Esophagus mucosa (tissue), 1 donor: ENCODE measurements at places on chromosomes 5 and 9.

DNA sequence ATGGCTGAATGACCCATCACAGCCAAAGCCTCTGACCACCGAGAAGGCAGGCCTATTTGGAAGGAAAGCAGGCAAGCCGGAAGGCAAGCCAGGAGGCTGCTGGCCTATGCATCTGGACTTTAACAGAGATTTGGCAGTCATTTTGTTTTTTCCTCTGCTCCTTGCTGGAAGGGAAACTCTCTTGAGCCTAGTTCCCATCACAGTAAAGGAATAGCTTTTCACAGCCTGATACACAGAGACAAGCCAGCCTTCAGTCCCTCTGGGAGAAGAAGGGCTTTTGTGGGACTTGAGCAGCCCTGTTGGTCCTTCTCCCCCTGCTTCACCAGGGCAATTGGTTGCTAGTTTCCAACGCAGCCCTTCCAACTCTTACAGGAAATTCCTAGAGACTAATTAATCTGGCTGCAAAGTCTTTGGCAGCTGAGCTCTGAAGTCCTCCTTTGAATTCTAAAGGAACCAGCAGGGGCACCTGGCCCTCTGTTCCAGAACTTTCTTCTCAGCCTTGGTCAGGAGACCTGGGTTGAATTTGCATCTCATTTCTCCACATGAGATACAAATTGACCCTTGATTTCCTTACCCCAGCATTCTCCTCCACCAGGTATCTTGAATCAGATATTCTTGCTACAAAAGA lies 157.3 kb upstream of the EPB41L4A start:
- no peak for ATAC-seq

- no peak for ATAC-seq
Measured at GRCh38 chr5:147068998-147069397, 165.8 kb upstream of the STK32A start.

- ATAC-seq = no peak
Measured at GRCh38 chr5:172117977-172118701, 69.9 kb downstream of the STK10 start.

DNA sequence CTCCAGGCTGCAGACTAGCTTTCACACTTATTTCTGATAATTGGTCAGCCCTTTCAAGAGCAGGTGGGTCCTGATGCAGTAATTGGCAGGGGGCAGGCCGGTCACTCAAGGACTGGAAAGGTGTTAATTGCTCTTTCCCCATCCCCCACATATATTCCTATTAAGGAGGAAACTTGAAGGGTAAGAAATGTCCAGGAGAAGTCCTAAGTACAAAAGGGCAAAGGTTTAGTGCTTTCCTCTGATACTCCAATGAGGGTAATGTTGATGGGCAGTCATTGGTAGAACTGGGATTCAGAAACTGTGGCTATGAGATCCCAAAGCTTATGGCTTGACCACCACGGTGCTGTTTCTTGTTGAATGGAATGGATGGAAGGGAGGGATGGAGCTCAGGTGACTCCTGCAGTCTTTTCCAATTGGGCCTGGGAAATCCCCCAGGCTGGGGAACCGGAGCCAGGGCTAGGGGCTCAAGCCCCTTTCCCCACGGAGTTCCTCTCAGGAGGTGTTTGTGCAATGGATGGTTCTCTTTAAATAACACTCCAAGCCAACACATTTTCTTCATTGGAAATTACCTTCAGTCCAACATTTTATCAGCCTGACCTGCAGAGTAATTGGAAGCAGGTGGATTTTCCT lies 103.2 kb upstream of the ALDH1B1 start:
- no peak for ATAC-seq

- no peak for ATAC-seq
Measured at GRCh38 chr9:115976781-115977180, 176.8 kb upstream of the PAPPA start.

DNA sequence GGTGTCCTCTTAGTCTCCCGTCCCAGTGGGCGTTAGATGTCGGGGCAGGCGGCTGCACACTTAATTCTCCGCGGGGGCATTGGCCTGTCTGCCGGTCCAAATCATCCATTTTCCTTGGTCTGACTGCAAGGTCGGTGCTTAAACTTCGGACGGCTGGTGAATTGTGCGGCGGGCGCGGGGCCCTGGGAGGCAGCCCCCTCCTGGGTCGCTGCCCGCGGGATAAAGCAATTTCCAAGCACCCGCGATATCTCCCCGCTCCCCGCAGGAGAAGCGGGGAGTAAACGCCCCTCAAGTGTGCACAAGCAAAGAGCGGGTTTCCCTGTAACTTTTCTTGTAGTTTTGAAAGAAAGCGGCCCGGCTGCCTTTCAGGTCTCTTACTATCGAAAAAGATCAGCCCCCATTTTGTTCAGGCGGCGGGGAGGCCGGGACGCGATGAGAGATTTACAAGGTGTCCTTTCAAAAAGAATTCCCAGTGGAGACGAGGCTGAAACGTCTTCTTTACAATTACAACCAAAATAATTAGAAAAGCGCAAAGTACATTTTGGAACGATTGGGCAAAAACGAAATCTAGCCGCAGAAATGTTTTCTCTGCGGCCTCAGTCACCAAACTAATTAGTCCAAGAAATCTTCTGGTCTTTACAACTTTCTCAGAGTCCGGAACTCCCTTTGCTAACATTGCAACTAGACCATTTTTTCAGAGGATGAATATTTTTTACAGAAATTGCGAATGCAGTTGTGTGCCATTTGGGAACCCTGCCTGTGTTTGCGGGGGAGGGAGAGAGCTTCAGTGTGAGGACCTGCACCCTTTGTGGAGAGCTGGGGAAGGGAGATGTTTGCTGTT lies 1.8 kb downstream of the IRX1 start:
- no peak for ATAC-seq

GRCh38 chr5:168311061-168311566 lies 19.7 kb downstream of the WWC1 start:
- peak; percentile 41 for ATAC-seq

GRCh38 chr9:33884856-33885701 lies 68.1 kb downstream of the UBE2R2 start:
- peak; percentile 52 for ATAC-seq

- peak; percentile 94 for ATAC-seq
Measured at GRCh38 chr5:35136386-35136785, 88.6 kb upstream of the AGXT2 start.

GRCh38 chr9:127965953-127966352 lies 14.8 kb downstream of the EEIG1 start:
- ATAC-seq = no peak

DNA sequence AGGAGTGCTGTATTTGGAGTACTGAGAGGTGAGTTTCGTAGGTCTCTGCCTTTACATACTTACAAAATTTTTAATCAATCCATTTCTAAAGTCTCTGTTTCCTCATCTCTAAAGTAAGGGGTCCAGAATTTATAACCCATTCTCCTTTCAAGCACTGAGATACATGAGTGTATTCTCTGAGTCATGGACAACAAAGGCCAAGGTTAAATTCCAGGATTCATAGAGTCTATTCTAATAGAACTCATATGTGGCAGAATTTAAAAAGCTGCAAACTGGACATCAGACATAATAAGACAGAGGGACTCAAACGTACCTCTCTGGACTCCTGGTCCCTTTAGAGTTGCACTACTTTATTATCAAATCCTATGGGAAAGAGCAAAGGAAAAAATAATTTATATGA lies 112.5 kb upstream of the SLIT3 start:
- ATAC-seq = no peak

GRCh38 chr5:40622463-40623252 lies 57.1 kb upstream of the PTGER4 start:
- ATAC-seq = no peak

- no peak for ATAC-seq
Measured at GRCh38 chr5:3047212-3047774, 295.8 kb upstream of the IRX2 start.

DNA sequence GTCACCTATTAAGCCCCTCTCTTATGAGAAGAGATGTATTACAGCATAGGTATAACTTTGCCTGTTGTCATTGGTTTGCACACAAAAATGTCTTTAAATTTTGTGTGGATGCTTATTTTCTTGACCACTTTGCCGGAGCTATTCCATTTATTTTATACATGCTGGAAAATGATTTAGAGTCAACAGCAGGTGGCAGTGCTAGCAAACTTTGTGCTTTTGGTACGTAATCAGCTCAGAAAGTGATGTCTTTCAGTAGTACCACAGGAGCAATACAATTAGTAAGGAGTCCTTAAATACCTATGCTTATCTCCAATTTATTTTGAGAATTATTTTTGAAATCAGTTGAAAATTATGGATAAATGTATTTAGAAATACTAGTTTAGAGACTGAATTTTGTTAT lies 19.8 kb upstream of the NUDT12 start:
- ATAC-seq = no peak

- ATAC-seq = no peak
Measured at GRCh38 chr5:116699332-116699731, 124.7 kb upstream of the SEMA6A start.

DNA sequence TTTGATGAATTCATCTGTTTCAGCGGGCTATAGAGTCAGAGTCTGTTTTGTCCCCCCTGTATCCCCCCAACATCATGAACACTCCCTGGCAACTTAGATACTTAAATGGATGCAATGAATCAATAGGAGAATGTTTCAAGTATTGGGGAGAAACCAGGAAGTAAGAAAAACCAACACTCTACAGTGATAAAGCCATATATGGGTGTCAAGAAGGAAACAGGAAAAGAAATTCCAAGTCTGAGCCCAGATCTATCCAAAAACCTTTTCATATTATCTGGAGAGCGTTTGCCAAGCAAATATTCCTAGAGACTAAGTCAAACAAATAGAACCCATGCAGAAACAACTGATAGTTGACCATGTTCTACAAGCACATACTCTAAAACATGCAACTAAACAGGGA lies 2.3 kb upstream of the GNAQ start:
- no peak for ATAC-seq

DNA sequence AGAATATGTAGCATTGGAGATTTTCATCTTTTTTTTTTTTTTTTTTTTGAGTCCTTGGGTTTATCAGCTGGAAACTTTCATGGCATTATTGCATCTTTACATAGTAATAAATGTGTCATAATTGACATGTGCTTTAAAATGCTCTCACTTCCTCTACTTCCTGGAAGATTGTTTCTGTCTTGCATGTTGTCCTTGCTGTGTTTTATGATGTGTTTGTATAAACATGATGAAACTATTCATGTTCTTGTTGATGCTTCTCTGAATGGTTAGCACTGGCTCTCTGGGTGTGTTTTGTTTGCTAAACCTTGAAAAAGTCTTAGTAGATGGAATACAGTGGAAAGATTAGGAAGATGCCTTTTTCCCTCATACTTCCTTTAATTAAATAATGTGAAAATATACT lies 87.9 kb downstream of the IQGAP2 start:
- no peak for ATAC-seq

- peak; percentile 7 for ATAC-seq
Measured at GRCh38 chr9:87873607-87874303, 8.9 kb upstream of the SPATA31E1 start.

DNA sequence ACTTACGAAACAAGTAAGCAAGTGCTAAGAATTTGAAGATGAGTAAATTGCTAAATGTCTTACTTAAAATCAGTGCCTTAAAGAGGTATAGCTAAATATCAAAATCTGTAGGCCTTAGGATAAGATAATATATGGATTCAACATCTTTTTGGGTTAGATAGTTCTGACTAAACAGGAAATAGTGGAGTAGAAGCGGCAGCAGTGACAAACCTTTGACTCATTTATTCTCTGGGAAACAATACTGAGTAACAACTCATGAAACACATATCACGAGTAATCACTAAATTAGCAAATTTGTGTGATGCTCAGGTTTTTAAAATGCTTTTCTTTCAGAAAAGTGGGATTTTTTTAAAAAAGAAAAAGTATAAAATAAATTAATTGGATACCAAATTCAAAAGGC lies 762.1 kb upstream of the TYRP1 start:
- ATAC-seq = no peak

DNA sequence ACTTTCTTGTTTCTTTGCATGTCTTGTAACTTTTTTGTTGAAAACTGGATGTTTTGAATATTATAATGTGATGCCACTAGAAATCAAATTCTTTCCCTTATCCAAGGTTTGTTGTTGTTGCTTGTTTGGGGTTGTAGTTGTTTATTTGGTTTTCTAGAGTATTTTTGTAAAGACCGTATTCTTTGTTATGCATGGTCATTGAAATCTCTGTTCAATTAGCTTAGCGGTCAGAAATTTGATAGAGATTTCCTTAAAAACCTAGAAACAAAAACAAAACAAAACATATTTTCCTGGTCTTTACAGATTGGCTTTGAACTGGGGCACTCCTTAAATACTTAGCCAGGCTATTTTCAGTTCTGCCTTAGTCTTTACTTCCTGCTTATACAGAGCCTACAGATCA lies 21.9 kb downstream of the SOX30 start:
- no peak for ATAC-seq

DNA sequence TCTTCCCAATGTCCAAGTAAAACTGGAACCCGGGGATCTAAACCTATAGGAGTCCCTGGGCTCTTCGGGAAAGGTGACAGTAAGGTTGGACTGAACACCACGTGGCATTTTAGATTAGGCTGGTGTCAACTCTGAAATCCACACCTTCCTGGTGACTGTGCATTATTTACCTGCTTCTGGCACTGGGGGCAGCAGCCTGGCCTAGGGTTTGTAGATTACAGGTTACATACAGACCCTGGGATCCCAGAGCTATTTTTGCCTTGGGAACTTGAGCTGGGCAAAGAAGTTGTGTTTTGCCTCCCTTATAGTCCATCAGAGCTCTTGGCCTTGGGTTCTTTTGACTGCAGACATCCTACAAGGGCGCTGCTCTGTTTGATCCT lies 173.2 kb downstream of the DAB2IP start:
- no peak for ATAC-seq

DNA sequence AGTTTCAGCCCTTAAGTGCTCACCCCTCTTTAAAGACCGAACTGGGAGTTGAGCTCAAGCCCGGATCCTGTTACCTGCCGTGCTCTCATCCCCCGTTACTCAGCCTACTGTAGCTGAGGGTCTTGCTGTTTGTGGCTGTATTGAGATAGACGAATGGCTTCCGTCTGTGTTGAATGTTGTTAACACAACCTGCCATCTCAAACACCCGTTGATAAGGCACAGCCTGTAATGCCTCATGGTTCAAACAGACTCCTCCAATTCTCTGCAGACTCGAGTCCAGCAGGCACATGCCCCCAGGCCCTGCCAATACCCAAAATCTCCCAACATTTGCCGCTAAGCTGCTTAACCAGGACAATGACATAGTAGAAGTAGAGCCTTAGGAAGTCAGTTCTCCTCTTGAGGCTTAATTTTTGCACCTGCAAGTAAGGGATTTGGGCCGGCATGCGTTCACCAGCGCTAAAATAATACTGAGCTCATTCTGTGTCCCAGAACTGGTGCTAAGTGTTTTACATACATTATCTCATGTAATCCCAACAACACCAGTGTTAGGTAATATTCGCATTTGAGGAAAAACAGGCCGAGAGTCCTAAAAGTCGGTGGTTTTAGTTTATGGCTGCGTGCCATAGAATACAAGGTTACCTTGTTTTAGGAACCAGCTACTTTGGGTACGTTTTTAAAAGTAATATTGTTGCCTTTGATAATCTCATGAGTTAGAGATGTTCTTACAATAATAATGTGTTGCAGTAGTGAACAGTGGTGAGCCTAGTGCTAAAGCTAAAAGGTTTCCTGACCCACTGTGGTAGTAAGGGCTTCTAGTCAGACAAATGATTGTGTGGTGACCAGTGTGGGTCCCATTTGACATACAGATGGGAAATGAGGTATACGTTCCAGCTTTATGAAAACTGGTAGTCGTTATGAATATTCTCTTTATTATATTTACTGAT lies 1.5 kb upstream of the RFX3 start:
- no peak for ATAC-seq
